ENCODE measurements at places on chromosomes 11 and 22.

DNA sequence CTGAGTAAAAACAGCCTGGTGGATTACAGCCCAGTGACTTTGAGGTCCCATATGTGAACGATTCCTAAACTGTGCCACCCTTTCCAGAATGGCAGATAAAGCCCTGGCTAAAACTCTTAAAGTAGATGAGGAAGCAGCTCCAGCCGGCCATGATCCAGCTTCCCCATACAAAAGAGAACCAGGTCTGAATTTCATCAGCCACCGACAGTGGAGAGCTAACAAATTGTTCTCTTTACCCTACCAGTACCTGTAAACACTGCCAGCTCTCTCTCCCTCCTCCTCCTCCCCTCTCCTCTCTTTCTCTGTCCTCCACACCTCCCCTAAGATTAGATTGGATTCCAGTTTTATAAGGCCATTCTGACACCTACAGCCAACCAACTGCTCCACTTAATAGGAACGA is 176.9 kb downstream of the DSCAML1 start:
- no peak for DNase-seq

DNA sequence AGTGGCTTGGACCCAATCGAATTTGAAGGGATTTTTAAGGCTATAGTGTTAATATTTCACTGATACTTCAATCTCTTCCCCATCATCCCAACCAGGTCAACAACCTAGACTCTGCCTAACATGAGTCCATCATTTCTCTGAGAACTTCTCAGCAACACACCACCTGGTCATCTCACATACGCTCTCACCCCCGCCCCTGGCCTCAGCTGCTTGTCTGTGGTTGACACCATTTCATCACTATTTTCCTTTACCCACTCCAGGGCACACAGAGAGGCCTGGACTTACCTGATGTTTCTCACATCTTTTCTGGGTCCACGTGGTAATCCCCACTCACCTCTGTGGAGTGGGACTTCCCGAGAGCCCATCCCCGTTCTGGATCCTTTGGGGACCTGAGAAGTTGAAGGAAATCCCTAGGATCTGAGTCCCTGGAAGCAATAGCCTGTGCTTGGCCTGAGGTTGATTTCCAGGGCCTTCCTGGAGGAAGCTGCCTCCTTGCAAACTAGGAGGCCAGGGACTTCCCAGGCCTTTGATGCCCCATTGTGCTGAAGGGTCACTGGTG is 3.2 kb downstream of the P2RX3 start:
- DNase-seq = no peak

DNA sequence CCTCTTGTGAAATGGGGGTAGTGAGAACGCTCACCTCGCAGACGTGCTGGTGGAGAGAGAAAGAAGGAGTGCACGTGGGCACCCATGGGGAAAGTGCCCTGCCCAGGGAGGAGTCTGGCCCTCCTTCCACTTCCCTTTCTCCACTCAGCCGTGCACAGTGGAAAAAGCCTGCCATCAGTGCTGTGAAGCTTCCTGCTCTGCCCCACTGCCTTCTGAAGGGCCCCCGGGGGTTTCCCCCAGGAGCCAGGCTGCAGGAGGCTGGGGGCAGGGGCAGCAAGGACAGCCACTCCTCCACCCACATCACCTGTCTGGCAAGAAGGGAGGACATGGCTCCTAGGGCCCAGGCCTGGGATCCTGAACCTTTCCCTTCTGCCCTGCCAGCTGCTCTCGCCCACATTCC is 7.6 kb downstream of the TP53I11 start:
- no peak for DNase-seq

GRCh38 chr22:25880524-25880923 is 138.5 kb downstream of the MYO18B start:
- no peak for DNase-seq
